Activated CD8-positive, alpha-beta memory T cell treated with anti-CD3 and anti-CD28 coated beads, Interleukin-2, amount 10 ng/mL, durations not matched to agents 7 days and 5 days (primary cell): ENCODE measurements at places on chromosomes 4 and X. TPM values are rescaled to one million over a fixed set of nuclear protein-coding genes. Genes with fewer than 3 reads are reported as not detected.

GRCh38 chr4:168337550-168337940 is 19.0 kb upstream of the DDX60 start:
- H3K27me3 ChIP-seq: no peaks in the 10 kb centered on the region
- peaks cover 6% of the 10 kb centered on the region for H3K36me3 ChIP-seq
- peaks cover 5% of the 10 kb centered on the region for H3K4me1 ChIP-seq
- H3K4me3 ChIP-seq: no peak overlapping the region
- H3K27ac ChIP-seq: no peak overlapping the region

DNA sequence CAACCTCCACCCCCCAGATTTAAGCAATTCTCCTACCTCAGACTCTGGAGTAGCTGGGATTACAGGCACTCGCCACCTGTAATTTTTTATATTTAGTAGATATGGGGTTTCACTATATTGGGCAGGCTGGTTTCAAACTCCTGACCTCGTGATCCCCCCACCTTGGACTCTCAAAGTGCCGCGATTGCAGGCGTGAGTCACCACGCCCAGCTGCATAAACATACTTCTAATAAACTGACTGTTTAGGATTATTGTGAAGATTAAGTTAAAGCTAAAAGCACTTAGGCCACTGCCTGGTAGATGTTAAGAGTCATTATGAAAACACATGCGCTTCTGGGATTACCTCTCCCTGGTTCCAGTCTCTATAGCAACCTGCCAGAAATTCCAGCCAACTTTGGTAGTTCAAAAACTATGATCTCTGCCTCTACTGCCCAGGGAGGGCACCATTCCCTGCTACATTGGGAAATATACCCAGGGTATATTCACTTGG is 30.2 kb upstream of the GRIA3 start:
- H3K4me1 ChIP-seq: no peaks in the 10 kb centered on the region
- H3K27ac ChIP-seq: no peak overlapping the region
- DNase-seq: no peak
- no peak overlapping the region for H3K4me3 ChIP-seq
- no peaks in the 10 kb centered on the region for H3K36me3 ChIP-seq

Gene HMX1
- not detected for total RNA-seq

DNA sequence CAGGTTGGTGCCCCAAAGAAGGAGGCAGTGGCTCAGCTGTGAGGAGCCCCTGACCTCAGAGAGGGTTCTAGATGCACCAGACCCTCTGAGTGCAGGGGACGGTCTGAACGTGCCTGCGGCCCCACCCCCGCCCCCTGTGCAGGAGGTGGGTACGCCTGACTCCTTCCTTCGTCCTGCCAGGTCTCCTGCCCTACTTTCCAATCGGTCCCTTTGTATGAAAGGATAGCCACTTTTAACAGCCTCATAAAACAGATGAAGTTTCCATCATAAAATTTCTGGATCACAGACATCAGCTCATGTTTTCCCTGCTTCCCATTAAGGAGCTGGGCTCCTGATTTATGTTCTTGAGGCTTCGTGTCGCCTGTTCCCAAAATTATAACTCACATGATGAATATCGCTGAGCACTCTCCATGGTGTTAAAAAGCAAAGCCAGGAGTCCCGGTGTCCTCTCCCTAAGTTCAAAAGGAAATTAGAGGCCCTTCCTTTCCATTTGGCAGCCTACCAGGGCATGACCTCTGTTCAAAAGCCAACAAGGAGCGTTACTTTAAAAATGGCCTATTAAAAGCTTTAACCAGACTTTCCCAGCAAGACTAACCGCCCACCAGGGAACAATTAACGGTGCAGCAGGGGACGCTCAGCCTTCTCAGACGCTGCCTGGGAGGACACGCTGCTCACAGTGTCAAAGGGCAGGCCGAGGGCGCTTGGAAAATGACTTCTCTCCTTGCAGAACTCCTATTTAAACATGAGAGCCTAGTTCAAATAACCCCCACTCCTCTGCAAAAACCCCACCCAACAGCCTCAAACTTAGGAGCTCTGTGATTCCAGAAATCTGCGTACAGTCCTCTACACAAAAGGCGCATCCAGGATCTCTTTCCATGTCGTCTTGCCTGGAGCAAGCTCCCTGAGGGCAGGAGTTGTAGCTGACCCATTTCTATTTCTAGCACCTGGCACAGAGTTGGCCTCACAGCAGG is 181.9 kb downstream of the AFAP1 start:
- H3K4me1 ChIP-seq: peaks cover 19% of the 10 kb centered on the region
- H3K36me3 ChIP-seq: no peaks in the 10 kb centered on the region
- DNase-seq: no peak
- H3K27ac ChIP-seq: no peak overlapping the region

DNA sequence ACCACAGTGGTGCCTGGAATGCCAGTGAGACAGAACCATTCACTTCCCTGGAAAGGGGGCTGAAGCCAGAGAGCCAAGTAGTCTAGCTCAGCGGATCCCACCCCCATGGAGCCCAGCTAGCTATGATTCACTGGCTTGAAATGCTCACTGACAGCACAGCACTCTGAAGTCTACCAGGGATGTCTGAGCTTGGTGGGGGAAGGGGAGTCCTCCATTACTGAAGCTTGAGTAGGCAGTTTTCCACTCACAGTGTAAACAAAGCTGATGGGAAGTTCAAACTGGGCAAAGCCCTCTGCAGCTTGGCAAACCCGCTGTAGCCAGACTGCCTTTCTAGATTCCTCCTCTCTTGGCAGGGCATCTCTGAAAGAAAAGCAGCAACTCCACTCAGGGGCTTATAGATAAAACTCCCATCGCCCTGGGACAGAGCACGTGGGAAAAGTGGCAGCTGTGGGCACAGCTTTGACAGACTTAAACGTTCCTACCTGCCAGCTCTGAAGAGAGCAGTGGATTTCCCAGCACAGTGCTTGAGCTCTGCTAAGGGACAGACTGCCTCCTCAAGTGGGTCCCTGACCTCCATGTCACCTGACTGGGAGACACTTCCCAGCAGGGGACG is 32.0 kb downstream of the NAP1L2 start:
- H3K4me3 ChIP-seq: no peak overlapping the region
- no peaks in the 10 kb centered on the region for H3K4me1 ChIP-seq
- H3K27me3 ChIP-seq: no peaks in the 10 kb centered on the region
- no peak for DNase-seq
- H3K27ac ChIP-seq: no peak overlapping the region

GRCh38 chrX:138928737-138929459 is 217.4 kb upstream of the FGF13 start:
- H3K27ac ChIP-seq: no peak overlapping the region
- H3K4me1 ChIP-seq: no peaks in the 10 kb centered on the region
- no peaks in the 10 kb centered on the region for H3K36me3 ChIP-seq
- DNase-seq: no peak

DNA sequence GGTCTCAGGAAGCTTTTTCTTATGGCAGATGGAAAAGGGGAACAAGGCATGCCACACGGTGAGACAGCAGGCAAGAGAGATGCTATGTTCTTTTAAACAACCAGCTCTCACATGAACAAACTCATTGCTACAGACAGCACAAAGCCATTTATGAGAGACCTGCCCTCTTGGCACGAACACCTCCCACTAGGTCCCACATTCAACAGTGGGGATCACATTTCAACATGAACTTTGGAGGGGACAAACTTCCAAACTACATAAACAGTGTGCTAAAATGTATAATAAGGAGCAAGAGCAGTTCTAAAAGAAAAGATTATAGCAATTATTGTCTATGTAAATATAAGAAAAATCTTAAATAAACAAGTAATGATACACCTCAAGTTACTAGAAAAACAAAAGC is 391.8 kb upstream of the CPXCR1 start:
- H3K36me3 ChIP-seq: no peaks in the 10 kb centered on the region
- H3K4me3 ChIP-seq: no peak overlapping the region
- no peak overlapping the region for H3K27ac ChIP-seq
- no peak for DNase-seq

DNA sequence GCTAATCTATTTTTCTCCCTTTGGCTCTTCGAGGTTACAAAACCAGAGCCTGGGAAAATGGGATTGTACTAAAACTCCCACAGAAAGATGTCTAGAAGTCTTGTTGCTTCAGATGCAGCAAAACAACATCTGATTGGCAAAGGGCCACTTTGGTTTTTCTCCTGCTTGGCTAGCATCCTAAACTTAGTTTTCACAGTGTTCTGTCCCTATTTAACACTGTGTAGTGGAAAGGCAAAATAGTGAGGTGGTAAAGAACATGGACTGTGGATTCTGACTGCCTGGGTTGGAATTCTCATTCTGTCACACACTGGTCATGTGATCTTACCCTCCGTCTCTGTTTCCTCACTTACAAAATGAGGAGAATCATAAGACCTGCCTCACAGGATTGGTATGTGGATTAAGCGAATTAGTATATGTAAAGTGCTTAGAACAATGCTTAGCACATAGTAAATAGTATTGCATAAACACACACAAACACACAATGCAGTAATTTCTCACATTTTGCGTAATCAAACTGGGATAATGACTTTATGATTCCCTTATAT is 23.5 kb downstream of the TIGD2 start:
- no peak overlapping the region for H3K4me3 ChIP-seq
- no peak for DNase-seq
- H3K4me1 ChIP-seq: no peaks in the 10 kb centered on the region
- no peaks in the 10 kb centered on the region for H3K36me3 ChIP-seq
- no peak overlapping the region for H3K27ac ChIP-seq
- peaks cover 6% of the 10 kb centered on the region for H3K27me3 ChIP-seq

- H3K27me3 ChIP-seq: peaks cover 24% of the 10 kb centered on the region
- H3K4me1 ChIP-seq: peaks cover 2% of the 10 kb centered on the region
- H3K4me3 ChIP-seq: no peak overlapping the region
- no peak overlapping the region for H3K27ac ChIP-seq
Observed at GRCh38 chr4:147160908-147161513, 215.3 kb upstream of the TTC29 start.

- no peaks in the 10 kb centered on the region for H3K36me3 ChIP-seq
- peaks cover 2% of the 10 kb centered on the region for H3K4me1 ChIP-seq
- no peak overlapping the region for H3K27ac ChIP-seq
- DNase-seq: no peak
- H3K27me3 ChIP-seq: no peaks in the 10 kb centered on the region
Observed at GRCh38 chrX:40385256-40385655, 195.5 kb upstream of the ATP6AP2 start.

DNA sequence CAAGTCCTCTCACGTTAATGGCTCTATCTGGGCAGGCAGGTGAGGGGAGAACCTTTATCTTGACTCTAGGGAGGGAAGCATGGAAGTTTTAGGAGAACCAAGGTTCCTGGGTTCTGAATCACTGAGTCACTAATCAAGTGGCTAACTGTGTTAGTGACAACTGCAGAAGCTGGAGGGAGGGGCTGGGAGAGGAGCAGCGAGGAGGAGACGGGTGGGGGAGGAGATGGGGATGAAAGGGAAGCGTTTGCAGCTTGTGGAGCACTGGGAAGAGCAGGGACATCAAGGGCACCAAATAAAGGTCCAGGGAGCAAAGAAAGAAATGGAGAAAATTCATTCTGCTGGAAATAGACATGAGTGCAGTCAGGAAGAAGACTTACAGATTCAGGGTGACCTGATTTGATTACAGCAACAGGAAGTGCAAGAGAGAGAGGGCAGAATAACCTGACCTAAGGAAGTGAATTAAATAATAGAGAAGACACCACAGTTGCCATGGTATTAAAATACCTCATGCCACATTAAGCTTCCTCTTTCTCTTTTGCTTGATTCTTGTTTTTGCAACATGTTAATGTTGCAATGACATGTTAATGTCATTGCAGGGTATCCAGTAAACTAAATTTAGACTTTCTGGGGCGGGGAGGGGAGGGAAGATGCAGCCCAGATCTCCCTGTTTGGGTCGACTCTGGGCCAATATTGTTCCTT is 4.5 kb upstream of the SETD7 start:
- peaks cover 45% of the 10 kb centered on the region for H3K4me1 ChIP-seq
- H3K4me3 ChIP-seq: peak overlapping the region; percentile 38
- no peak for DNase-seq
- H3K27ac ChIP-seq: peak overlapping the region; percentile 82
- peaks cover 2% of the 10 kb centered on the region for H3K27me3 ChIP-seq

DNA sequence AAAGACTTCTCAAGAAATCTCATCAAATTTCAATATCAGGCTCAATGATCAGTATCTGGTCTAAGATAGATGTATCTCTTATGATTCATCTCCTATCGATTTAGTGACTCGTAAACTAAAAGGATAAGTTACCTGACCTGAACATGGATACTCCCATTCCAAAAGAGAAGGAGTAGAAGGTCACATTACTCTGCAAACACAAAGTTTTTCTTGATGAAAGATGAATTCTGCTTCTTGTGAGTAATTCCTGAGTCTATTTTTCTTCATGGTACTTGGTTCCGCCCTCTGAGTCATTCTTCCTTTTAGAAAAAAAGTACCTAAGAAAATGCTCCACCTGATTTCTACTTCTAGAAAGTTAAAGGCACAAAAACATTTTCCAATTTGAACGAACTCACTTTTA is 223.1 kb upstream of the SLIT2 start:
- H3K36me3 ChIP-seq: no peaks in the 10 kb centered on the region
- no peaks in the 10 kb centered on the region for H3K27me3 ChIP-seq
- no peak overlapping the region for H3K27ac ChIP-seq
- no peaks in the 10 kb centered on the region for H3K4me1 ChIP-seq
- H3K4me3 ChIP-seq: no peak overlapping the region
- no peak for DNase-seq

DNA sequence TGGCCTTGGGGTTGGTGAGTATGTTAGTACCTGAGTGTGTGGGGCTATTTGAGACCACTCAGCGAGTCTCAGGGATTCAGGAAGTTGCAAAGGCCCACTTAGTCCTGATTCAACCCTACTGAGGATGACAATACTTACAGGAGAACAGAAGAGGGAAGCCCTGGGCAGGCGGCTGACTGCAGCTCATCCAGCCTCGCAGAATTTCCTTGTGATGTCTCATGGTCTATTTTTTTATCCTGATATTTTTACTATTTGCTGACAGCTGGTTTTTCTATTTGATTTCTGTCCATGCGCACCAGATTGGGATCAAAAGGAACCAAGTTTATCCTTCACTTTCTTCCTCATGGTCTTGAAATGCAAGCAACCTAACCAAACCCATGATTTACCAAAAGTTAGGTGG is 201.8 kb upstream of the LNX1 start:
- H3K27ac ChIP-seq: no peak overlapping the region
- H3K27me3 ChIP-seq: no peaks in the 10 kb centered on the region
- no peaks in the 10 kb centered on the region for H3K36me3 ChIP-seq
- H3K4me1 ChIP-seq: no peaks in the 10 kb centered on the region
- DNase-seq: no peak

DNA sequence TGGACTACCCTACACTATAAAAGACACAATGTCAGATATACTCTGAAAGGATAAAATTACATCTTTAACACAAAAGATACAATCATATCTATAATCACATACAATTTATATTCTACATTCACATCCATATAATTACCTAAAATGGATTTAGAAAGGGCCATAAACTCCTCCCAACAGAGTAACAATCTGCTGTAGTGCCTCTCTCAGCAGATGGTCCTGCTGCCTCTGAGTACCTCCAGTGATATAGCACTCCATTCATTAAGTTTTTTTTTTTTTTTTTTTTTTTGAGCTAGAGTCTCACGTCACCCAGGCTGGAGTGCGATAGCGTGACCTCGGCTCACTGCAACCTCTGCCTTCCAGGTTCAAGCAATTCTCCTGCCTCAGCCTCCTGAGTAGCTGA is 7.4 kb downstream of the ANKRD37 start:
- H3K36me3 ChIP-seq: peaks cover 40% of the 10 kb centered on the region
- H3K4me3 ChIP-seq: no peak overlapping the region
- H3K27me3 ChIP-seq: no peaks in the 10 kb centered on the region
- no peak overlapping the region for H3K27ac ChIP-seq

Gene TRIM60
- total RNA-seq: not detected
